ENCODE measurements at places on chromosomes 5 and 9. TPM values are rescaled to one million over a fixed set of nuclear protein-coding genes. Genes with fewer than 3 reads are reported as not detected.

The HAPLN1 gene
- total RNA-seq: 1.6 TPM

The MEIKIN gene
- total RNA-seq: not detected

The SLIT3 gene
- 42.4 TPM for total RNA-seq

The TPD52L3 gene
- not detected for total RNA-seq

The OCLN gene
- total RNA-seq: 22.6 TPM

The ITGA1 gene
- total RNA-seq: 23.3 TPM

The ECSCR gene
- total RNA-seq: 11.9 TPM

The CERT1 gene
- 43.6 TPM for total RNA-seq

The PCDHGB7 gene
- 7.6 TPM for total RNA-seq

The SLC1A1 gene
- 1.3 TPM for total RNA-seq

The FOXD4 gene
- total RNA-seq: 0.10 TPM

The FBN2 gene
- 88.3 TPM for total RNA-seq

The DIRAS2 gene
- 1.9 TPM for total RNA-seq

The PCDHB5 gene
- total RNA-seq: 2.7 TPM

The TAF11L10 gene
- not detected for total RNA-seq

The FAM221B gene
- total RNA-seq: not detected

The ZNF366 gene
- total RNA-seq: 1.1 TPM

- no peak for DNase-seq
Measured at GRCh38 chr5:66628561-66628960, 32.4 kb downstream of the MAST4 start.

DNA sequence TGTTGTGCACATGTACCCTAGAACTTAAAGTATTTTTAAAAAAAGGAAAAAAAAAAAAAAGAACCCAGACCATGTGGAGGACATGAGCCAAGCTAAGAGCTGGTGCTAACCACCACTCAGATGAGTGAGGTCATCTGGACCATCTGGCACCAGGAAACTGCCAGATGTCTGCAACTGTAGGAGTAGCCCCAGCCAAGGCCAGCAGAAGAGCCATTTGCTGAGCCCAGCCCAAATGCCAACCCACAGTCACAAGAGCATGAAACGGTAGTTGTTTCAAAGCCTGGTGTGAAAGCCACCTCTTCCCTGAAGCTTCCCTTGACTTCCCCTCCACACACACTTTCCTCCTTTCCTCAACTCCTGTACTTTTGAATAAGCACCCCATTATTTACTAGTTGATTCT, 69.2 kb upstream of the FCN1 start:
- no peak for DNase-seq

GRCh38 chr5:95827892-95828246, 5.3 kb upstream of the GLRX start:
- DNase-seq: no peak

DNA sequence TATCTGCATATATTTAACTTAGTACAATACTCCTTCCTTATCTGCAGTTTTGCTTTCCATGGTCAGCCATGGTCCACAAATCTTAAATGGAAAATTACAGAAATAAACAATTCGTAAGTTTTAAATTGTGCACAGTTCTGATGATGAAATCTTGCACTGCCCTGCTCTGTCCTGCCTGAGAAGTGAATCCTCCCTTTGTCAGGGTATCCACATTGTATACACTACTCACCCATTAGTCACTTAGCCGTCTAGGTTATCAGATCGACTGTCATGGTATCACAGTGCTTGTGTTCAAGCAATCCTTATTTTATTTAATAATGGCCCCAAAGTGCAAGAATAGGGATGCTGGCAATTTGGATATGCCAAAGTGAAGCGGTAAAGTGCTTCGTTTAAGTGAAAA, 8.3 kb upstream of the YTHDC2 start:
- DNase-seq: no peak

- DNase-seq: no peak
Measured at GRCh38 chr5:45225571-45226031, 416.9 kb downstream of the MRPS30 start.

DNA sequence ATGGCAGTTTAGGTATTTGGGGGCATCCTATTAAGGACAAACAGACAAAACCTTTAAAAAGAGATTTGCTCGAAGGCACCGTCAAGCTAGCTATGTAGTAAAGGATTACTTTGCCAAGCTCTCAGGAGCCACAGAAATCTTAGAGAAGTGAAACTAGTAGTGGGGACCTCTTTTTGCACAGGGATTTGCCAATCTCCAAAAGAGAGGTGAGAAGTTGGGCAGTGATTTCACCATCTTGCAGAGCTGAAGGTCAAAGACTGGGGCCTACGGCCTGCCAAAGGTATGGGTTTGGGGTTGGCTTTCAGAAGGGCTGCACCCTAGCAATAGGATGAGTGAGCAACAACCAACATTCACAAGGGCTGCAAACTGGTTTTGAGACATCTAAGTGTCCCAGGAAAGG, 1.6 kb upstream of the FCN1 start:
- DNase-seq: no peak

GRCh38 chr5:165227515-165227914, 1722.1 kb downstream of the MAT2B start:
- DNase-seq: no peak

GRCh38 chr9:128764361-128764760, 7.4 kb downstream of the ZER1 start:
- DNase-seq: no peak

- DNase-seq: no peak
Measured at GRCh38 chr5:2740051-2740875, 11.2 kb downstream of the IRX2 start.

DNA sequence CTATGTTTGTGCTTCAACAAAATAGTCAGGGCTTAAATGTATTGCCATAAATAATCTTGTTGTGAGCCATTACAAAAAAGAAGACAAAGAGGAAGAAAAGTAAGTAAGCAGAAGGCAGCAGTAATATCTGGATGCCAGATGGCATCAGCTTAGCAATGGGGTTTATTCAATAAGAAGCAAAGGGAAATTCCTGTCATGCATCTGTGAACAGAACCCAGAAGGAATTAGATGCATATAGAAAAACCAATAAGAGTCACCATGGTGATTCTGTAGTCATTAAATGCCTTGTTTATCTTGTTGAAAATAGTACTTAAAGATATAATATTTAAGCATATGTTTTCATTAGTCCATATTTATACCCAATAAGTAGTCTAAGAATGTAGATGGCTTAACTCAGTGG, 216.0 kb downstream of the ADAMTSL1 start:
- peak; percentile 94 for DNase-seq

DNA sequence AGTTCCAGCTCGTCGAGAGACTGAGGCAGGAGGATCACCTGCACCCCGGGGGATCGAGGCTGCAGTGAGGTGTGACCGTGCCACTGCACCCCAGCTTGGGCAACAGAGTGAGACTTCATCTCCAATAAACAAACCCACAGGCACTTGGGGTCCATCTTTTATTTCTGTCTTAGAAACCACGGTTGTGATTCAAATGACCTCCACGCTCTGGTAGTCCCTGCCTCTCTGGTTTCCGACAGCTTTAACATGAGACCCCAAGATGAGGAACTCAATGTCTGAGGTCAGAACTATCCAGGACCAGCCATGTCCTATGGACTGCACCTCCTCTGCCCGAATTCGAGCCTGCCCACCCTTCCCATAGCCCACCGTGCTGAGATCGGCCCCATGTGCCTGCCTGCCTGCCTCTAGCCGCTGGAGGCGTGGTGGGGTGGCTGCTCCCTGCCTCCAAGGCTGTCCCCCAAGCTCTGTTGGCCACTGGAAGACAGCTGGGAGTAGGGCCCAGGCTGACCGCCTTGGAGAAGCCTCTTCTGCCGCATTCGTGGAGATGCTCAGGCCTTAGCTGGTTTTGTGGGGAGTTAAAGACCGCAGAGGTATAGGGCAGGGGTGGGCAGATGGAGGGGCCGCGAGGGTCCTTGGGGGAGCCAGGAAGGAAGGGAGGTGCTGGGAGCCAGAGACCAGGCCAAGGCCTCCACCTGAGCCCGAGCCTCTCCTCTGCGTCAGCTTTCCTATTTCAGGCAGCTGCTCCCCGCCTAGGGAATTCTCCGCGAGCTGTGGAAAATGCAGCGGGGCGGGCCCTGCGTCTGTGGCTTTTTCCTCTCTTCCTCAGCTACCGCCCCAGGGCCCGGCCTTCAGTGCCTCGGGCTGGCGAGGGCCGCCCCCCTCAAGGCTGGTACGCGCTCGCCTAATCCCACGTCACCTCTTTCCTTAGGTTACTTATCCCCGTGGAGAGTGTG, 6.9 kb upstream of the WDR5 start:
- DNase-seq: no peak

DNA sequence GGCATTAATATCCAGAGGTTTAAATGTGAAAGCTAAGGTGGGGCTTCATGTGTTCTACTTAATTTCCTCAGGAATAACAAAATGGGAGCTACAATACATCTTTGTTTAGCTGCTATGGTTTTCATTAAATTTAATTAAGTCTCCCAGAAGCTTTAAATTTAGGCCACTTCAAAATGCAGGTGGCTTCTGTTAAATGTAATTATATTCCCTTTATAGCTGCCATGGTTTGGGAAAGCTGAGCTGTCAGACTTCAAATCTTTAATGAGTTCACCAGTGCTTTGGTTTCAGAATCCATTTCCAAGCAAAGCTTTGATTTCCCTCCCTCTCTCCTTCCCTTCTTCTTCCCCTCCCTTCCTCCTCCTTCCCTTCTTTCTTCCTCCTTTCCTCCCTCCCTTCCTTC, 58.4 kb upstream of the FAM170A start:
- no peak for DNase-seq

GRCh38 chr9:36940881-36941280, 93.2 kb downstream of the PAX5 start:
- no peak for DNase-seq

GRCh38 chr5:118060833-118061232, 927.5 kb downstream of the DTWD2 start:
- no peak for DNase-seq

DNA sequence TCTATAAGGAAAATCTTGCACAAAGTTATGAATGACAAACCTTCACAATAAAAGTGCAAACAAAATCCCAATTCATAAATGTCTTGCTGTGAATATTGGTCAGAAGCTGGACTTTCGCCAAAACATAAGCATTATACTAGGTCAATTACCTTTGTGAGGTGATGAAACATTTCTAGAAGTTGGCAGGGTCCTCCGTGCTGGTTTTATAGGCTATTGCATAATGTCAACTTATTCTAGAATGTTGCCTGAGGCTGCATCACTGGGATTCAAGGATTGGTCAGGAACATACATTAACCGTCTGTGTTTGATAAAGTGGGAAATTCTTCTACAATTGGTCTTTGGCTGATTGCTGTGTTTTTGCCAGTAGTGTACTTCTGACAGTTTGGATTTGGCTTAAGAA, 49.8 kb upstream of the PALM2AKAP2 start:
- no peak for DNase-seq

- no peak for DNase-seq
Measured at GRCh38 chr5:168965638-168966037, 335.3 kb downstream of the SLIT3 start.

GRCh38 chr5:19401032-19401431, 587.0 kb downstream of the CDH18 start:
- DNase-seq: no peak

DNA sequence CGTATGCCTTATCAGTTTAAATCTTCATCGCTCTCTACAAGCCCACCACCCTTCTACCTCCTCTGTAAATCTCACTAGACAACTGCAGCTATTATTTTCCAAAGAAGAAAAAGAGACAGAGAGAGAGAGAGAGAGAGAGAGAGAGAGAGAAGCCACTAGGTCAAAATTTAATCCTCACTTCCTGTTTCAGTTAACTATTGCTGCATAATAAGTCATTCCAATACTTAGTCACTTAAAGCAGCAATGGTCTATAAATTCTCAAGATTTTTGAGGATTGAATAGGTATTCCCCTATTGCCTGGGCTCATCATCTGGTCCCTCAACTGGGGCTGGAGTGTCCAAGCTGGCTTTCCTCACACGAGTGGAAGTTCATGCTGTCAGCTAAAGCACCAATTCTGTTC, 68.8 kb downstream of the ITGA1 start:
- DNase-seq: no peak

- peak; percentile 44 for DNase-seq
Measured at GRCh38 chr5:142303565-142303964, 21.3 kb downstream of the SPRY4 start.

- no peak for DNase-seq
Measured at GRCh38 chr5:175800656-175801081, 70.7 kb upstream of the CPLX2 start.

- no peak for DNase-seq
Measured at GRCh38 chr9:112750764-112751055, 150 bp downstream of the SNX30 start.
